ENCODE measurements at places on chromosomes 13 and 19.
A peak's percentile ranks its signal among the peaks of the same experiment; 100 is the strongest.

DNA sequence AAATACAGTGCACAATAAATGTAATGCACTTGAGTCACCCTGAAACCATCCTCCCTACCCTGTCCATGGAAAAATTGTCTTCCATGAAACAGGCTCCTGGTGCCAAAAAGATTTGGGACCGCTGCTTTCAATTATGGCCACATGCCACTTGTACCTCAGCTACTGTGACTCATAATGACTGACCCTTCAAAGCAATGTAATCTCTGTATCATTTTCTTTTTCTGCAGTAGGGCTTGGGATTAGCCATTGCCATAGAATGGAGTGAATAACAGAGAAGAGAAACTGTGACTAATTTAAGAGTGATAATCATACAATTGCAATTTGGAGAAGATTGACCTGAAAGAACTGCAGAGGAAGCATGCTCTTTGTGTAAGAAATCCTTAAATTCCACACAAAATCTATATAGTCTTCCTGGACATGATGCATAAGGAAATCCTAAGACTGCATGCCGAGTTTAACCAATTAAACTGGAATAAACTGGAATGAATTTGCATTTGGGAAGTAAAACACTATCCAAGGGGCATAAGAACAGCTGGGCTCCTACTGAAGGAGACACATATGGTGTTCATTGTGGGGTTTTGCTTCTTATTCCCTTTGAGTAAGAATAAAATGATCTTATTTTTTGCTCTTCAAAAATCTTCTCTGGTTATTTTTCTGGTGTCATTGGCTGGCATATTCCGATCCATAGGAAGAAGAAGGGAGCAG lies 59.5 kb upstream of the SLC7A1 start:
- peak; percentile 30 for DNase-seq

DNA sequence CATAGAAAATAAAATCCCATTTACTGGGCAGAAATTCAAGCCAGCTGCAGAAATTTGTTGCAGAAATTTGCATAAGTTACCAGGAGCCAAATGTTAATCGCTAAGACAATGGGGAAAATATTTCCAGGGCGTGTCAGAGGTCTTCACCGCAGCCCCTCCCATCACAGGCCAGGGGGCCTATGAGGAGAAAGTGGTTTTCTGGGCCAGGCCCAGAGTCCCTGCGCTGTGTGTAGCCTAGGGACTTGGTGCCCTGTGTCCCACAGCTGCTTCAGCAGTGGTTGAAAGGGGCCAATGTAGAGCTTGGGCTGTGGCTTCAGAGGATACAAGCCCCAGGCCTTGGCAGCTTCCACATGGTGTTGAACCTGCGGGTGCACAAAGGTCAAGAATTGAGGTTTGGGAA lies 278.9 kb upstream of the PCDH9 start:
- DNase-seq, result peak; percentile 17

DNA sequence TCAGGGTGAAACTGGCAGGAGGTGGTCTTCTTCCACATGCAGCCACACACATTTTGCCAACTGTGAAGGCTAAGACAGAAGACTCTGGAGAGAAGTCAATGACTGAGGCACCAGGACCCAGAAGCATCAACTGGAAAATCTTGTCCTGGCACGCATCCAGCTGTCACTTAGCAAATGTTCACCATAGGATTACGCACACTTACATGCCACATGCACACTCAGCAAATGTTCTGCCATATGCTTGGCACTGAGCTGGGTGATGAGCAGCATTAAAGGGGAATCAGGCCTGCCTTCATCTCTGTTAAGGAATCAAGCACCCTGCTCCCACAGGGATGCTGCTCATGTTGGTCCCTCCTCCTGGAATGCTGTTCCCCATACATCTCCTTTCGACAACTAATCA lies 5.1 kb downstream of the ZNF599 start:
- DNase-seq, result no peak

DNA sequence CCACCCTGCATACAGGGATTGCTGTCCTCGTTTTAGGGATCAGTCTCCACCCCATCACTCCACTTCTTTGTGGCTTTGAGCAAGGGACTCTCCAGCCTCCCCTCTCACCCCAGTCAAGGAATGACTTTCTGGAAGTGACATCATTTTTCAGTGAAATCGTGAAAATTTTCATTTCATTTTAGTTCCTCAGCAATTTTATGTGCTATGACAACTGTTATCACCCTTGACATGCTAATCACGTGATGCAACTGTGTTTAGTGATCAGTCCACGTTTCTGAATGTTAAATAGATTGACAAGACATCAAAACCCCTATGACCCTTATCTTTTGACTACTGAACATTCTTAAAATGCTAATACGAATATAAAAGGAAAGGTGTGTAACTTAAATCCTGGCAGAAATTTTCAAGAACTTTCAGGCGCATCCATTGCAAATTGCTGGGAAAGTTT lies 8.0 kb downstream of the C19orf81 start:
- no peak for DNase-seq

- DNase-seq, result no peak
These were observed 52.6 kb upstream of the KATNAL1 start for GRCh38 chr13:30359991-30360390.

- DNase-seq, result no peak
These were observed 45.5 kb upstream of the C13orf46 start for GRCh38 chr13:114019367-114019766.

DNA sequence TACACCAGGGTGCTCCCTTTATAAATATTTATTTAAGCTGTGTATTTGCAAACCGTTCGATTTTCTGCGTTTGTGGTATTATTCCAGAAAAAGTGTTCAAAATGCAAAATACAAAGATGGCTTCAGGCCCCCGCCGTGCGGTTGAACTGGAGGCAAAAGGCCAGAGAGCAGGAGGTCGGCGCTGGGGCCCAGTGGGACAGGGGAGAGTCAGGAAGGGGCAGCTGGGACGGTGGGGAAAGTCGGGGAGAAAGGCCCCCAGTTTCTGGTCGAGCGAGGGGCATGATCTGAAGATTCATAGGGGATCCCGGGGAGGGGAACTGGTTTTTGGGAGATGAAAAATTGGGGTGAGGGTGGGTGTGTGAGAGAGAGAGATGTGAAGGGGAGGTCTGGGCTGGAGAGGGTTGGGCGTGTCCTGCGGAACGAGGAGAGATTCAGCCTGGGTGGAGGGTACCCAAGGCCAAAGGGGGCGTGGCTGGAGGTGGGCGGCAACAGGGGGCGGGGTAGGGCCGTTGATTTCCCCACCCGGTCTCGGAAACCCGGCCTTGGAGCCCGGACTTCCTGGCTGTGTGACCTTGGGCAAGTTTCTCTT lies 678 bp downstream of the ISOC2 start:
- DNase-seq, result peak; percentile 82

DNA sequence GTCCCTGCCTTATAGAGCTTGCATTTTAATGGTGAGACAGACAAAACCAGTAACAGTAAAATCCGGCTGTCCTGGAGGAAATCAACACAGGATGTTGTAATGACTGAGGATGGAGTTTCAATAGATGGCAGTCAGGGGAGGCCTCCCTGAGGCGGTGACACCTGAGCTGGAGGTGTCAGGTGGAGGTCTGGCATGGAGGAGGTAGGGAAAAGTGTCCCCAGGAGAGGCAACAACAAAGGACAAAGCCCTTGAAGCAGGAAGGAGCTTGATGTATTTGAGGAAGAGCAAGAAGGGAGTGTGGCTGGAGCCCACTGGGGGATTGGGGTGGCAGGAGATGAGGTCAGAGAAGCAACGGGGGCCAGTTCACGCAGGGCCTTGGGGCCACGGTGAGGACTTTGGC lies 7.8 kb downstream of the GRIN2D start:
- no peak for DNase-seq

DNA sequence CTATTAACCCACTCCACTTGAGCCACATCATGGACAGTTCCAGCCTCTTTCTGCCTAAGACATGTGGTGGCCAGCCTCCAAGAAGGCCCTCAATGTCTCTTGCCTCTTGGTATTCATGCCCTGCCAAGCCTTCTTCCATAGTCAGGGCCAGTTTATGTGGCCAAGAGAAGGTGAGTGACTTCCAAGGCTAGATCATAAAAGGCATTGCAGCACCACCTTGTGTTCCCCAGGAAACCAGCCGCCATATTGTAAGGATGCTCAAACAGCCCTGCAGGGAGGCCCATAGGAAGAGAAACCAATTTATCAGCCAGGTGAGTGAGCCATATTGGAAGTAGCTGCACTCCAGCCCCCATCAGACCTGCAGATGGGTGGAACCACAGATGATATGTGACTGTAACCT lies 12.3 kb upstream of the DNMT1 start:
- no peak for DNase-seq

- no peak for DNase-seq
These were observed 638 bp downstream of the ADGRE5 start for GRCh38 chr19:14381689-14382474.

- no peak for DNase-seq
These were observed 6.3 kb upstream of the GRIN3B start for GRCh38 chr19:993831-994393.

- no peak for DNase-seq
These were observed 58.1 kb upstream of the KLF2 start for GRCh38 chr19:16266586-16266942.

DNA sequence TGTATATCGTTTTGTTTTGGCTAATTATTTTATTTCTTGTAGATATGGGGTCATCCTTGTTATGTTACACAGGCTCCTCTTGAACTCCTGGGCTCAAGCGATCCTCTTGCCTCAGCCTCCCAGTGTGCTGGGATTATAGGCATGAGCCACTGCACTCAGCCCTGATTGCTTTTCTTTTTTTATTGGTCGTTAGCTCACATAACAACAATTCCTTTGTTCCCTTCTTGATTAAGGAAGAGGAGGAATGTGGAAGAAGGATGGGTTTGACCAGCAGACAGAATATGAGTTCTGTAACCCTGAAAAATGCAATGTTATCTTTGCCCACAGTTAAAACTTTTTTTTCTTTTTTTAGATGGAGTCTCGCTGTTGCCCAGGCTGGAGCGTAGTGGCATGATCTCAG lies 11.4 kb downstream of the BRME1 start:
- DNase-seq, result no peak

GRCh38 chr19:19460258-19460731 lies 54.8 kb downstream of the GATAD2A start:
- no peak for DNase-seq

- no peak for DNase-seq
These were observed 34.1 kb downstream of the ERCC5 start for GRCh38 chr13:102879793-102880499.

DNA sequence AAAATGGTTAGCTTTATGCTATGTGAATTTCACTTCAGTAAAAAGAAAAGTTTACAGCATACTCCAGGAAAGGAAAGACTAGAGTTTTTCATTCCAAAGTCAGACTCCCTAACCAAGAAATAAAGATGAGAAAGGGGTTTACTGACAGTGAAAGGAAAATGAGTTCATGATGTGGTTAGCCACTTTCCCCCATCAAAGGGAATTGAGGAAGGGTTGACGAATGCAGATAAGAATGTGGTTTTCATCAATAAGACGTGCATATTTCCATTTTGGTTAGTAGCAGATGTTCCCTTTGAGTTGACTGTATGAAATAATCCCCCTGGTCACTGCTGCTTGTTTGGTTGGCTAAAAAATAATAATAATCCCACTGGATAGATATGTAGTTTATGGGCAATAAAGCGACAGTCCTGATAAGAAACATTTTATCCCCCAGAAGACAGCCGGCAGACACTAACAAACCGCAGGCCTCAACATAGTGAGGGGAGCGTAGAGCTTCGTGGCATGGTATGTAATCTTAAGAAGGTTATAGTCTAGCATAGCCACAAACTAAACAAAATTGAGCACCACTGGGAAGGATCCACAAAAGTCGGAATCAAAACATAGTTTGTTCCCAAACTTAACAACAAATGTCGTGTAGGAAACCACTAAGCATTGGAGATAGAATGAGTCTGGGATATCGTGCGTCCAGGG lies 114.8 kb downstream of the COL4A2 start:
- no peak for DNase-seq

DNA sequence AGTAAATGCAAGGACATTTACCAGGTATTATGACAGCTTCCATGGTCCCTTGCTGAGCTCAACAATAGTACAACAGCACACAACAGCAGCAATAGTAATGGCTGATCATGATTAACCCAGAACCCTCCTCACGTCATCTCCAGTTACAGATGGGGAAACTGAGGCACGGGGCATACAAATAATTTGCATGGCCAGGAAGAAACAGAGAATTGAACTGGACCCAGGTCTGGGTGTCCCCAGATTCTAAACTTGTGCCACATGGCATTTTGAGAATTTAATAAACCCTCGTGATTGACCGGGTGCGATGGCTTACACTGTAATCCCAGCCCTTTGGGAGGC lies 7.2 kb downstream of the MAST3 start:
- no peak for DNase-seq

DNA sequence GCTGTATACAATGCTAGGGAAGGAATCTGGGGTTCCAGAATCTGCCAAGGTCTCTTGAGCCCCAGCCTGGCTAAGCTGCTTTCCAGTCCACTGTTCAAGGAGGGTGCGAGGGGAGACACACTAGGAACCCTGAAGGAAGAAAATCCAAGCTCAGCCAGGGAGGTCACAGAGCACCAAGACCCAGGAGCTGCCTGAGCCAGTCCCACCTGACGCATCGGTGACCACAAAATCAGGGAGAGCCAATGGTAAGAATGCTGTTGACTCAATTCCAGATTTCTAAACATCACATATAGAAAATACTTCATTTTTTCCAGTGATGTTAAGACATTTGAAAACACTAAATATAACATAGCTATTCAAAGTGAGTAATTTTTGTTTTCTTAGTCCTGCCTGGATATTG lies 50.1 kb downstream of the CEP89 start:
- no peak for DNase-seq

GRCh38 chr13:77386880-77387606 lies 60.1 kb upstream of the MYCBP2 start:
- DNase-seq, result no peak

- no peak for DNase-seq
These were observed 650.0 kb downstream of the DIAPH3 start for GRCh38 chr13:59513686-59514085.

- no peak for DNase-seq
These were observed 19.0 kb downstream of the UPF1 start for GRCh38 chr19:18850471-18851375.

DNA sequence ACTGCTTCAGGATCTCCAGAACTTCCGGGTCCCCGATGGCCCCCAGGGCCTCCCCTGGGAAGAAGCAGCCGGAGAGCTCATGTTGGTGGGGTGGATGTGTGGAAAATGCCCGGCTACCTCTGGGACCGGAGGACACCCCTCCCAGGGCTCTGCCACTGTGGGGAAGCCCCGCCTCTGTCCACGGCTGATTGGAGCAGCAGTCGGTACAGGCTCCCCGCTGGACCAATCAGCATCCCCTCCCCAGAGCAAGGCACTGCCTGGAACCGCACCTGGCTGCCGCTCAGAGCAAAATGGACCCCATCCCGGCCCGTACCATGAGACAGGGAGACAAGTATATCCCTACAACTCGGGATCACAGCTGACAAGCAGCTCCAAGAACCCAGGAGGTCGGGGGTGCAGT lies 6.4 kb downstream of the DOHH start:
- DNase-seq, result no peak

- no peak for DNase-seq
These were observed 70.2 kb downstream of the KLF2 start for GRCh38 chr19:16394681-16395375.

All from fibroblast of the conjunctiva (primary cell).